ENCODE measurements at places on chromosomes 1 and 21.

DNA sequence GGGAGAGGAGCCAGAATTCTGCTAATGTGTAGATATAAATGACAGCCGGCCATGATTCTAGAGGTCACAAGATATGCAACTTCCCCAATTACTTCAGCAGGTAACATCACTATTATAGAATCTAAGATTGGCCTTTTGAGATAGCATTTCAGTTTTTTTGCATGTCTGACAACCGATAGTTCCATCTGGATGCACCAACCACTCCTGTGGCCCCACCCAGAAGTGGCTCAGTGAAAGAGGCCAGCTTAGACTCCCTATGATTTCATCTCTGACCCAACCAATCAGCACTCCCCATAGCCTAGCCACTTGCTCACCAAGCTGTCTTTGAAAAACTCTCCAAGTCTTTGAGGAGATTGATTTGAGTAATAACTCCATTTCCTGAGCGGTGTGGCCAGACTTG, 30.3 kb upstream of the NUF2 start:
- DNase-seq, result no peak

DNA sequence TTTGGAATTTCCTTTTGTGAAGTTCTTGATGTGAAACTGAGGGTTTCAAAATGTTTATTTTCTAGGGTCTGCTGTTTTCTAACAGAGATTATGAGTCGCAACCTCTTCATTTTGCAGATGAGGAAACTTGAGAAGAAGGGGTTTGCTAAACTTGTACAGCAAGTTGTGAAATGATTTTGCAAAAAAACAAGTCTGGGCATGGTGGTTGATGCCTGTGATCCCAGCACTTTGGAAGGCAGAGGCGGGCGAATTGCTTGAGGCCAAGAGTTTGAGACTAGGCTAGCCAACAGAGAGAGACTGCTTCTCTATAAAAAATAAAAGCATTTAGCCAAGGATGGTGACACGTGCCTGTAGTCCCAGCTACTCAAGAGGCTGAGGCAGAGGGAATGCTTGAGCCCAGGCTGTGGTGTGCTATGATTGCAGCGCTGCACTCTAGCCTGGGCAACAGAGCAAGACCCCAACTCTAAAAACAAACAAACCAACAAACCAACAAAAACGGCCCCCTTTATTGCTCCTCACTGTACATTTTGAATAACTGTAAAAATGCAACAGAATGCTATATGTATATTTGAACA, 9.9 kb downstream of the TRIM67 start:
- DNase-seq, result no peak

- no peak for DNase-seq
Measured at GRCh38 chr21:34881421-34881820, 167.7 kb downstream of the RUNX1 start.

DNA sequence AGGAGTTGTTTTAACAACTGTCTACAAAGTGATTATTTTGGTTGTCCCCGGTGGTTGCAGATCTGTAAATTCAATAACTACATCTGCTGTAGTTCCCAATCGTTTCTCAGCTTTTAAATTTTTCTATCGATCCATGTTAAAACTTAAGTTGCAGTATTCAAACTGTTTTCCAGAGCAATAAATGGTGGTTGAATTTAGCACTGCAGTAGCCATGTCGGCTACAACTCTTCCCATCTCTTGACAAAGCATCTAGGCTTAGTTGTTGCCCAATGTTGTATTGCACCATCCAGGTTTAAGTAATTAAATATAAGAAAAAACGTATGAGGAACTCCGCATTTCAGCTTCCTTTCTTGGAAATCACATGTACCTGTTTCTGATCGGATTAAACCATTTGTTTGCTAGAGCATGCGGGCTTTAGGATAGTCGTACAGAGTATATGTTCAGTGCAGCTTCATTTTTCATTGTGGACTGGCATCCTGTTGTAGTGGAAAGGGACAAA, 996 bp downstream of the CNIH4 start:
- DNase-seq, result no peak

GRCh38 chr1:194485432-194485831, 1299.0 kb upstream of the B3GALT2 start:
- no peak for DNase-seq

DNA sequence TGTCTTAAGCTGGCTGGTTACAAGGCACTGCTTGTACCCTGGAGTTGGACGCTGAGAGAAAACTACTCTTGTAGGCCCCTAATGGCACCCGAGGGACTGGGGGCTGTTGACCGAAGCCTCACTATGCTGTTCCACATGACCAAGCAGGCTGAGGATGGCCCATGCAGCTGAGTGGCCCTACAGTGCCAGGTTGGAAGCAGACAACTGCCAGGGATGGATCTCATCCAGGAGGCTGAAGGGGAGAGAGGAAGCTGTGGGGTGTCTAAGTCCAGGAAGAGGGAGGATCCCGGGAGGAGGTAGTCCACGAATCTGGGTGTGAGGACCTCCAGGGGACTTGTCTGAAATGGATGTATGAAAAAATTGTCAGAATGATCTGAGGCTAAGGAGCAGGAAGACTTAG, 45.8 kb downstream of the FOXD2 start:
- no peak for DNase-seq

- DNase-seq, result no peak
Measured at GRCh38 chr1:206931709-206932108, 10.0 kb upstream of the FCMR start.

- no peak for DNase-seq
Measured at GRCh38 chr1:240522122-240522822, 89.7 kb downstream of the GREM2 start.

GRCh38 chr1:228430243-228430642, 13.6 kb upstream of the TRIM17 start:
- DNase-seq, result no peak

- DNase-seq, result no peak
Measured at GRCh38 chr1:53376742-53377437, 49.0 kb upstream of the LRP8 start.

DNA sequence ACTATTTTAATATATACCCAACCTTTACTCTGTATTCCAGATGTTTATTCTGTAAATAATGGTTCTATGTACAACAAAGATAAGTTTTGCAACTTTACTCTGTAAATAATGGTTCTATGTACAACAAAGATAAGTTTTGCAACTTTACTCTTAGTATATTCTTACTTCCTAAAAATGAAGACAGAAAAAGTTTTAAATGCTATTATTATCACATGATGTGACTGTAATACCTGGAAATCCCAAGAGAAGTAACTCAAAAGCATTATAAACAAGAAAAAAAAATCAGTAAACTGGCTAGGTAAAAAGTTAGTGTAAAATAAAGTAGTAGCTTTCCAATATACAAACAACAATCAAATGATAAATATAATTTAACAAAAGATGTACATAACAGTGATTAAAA, 18.5 kb upstream of the EXO1 start:
- no peak for DNase-seq

DNA sequence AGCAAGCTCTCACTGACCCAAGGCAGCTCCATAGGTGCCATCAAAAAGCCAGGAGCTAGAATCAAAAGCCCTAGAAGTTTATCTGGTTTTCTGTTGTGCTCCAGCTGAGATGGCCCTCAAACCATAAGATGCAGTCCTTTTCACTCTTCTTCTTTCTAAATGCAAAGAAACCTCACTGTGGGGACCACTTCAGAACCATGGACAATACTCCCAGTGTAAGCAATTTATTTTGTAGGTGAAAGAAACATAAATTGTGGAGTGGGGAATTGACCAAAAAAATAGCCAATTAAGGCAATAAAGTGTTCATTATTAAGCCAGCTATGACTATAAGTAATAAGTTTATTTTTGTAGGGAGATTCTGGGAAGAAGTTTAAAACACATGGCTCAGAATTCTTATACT, 1399.9 kb downstream of the PLA2G4A start:
- no peak for DNase-seq

- no peak for DNase-seq
Measured at GRCh38 chr1:62012836-62013235, 181.8 kb upstream of the L1TD1 start.

DNA sequence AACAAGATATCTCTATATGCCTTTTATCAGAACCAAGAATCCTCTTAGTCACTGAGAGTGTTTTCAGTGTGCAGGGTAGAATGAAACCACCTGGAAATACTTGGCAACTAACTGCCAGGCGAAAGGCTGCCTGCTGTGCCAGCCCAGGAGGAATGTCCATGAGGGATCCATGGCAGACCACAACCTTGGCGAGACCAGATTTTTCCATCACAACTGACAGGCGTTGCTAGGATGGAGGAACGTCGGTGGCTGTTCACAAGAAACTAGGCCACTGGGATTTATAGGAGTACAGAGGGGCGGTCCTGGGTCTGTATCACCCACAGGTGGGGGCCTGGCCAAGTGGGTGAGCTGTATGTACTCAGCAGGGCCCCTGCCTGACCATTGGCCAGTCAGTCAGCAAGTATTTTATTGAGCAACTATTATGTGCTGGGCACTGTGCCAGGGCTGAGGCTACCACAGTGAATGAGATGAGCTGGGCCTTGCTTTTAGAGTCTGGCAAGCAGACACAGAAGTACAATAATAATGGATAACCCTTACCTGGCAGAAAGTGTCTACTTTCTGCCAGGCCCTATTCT, 199.4 kb downstream of the FOXD2 start:
- no peak for DNase-seq

- DNase-seq, result no peak
Measured at GRCh38 chr1:98947071-98947470, 57.6 kb downstream of the PLPPR5 start.

GRCh38 chr1:81899214-81899821, 98.6 kb downstream of the ADGRL2 start:
- no peak for DNase-seq

- DNase-seq, result no peak
Measured at GRCh38 chr1:225875044-225875815, 7.0 kb downstream of the TMEM63A start.

- DNase-seq, result no peak
Measured at GRCh38 chr1:177571485-177572076, 398.3 kb downstream of the SEC16B start.

DNA sequence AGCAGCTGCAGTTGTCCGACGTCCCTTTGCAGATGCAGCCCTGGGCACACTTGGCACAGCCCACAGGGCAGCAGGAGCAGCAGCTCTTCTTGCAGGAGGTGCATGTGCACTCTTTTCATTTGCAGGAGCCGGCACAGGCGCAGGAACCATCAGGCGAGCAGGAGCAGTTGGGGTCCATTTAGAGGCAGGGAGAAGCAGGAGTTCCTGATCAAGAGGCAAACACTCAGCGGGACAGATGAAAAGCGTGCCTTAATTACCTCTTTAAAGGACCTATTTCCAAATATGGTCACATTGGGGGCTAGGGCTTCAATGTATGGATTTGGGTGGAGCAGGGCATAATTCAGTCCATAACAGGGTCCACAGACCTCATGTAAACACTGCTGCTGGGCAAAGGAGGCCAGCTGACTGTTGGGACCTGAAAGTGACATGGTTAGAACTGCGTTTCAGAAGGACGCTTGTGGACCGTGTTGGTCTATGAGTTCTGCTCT, 4.3 kb upstream of the CPLANE2 start:
- no peak for DNase-seq

DNA sequence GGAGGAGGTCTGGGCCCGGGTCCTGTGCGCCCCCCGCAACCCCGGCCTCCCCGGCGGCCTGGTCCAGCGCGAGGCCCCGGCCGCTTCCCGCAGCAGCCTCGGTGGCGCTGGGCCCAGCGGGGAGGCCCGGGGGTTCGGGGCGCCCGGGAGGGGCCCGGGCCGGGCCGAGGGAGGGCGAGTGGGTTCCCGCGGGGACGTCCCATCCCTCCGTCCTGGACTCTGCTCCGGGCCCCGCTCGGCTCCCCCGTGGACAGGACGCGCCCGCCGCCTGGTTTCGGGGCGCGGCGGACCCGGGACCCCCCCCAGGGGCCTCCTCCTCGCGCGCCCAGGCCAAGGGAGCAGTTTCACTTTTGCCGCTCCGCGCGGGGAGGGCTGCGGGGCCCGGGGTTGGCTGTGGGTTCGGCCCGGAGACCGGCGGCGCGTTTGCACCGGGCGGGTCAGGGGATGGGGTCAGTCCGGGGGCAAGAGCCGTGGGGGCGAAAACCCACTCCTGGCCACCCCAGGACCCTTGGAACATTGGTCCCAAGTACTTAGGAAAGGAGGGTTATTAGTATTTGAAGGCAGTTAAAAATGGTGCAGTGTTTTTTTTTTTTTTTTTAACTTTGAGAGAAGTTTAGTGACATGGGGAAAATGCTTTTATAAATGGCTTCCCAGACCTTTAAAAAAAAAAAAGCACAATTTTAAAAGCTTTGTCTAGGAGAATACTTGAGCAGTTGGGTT, 677 bp downstream of the AGPAT3 start:
- peak; percentile 43 for DNase-seq

DNA sequence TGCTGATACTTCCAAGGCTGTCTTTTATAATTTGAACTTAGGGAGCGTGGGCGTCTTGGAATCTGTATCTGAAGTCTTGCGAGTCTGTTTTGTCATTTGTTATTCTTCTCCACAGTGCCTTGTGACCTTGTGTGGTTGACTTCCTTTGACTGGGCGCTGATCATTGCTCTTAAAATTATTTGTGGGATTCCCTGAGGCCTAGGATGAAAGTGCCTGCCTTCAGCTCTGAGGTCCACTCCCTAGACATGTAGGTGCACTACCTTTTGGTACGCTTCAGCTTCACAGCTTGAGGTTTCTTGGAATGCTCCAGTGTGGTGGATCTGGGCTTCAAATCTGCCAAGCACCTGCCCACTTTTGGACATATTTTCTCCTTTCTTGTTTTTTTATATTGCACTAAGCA, 50.2 kb upstream of the IGSF5 start:
- DNase-seq, result no peak

- DNase-seq, result no peak
Measured at GRCh38 chr1:30327370-30328099, 395.9 kb downstream of the MATN1 start.

- no peak for DNase-seq
Measured at GRCh38 chr1:208090388-208091301, 153.5 kb downstream of the PLXNA2 start.

DNA sequence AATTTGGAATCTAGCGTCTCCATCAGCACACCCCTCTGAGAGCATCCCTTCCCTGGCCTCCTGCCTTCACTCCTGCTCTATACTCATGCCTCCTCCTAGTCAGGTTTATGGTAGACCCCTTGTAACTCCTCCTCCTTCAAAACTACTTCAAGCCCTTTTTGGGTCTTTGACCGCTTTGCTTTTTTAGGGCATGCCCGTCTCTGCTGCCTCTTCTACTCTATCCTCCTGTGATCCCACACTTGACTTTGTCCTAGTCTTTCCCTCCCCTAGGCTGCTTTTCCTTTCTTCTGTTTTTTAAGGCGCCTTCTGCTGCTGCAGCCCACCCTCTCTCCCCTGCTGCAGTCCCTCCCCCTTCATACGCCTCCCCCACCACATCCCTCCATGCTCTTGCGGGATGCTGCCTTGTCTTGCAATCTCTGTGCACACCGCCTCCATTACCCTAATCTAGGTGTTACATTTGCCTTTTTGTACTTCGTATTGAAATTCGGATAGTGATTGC, 1.5 kb downstream of the SNX27 start:
- DNase-seq, result no peak

GRCh38 chr1:155598842-155599331, 11.1 kb upstream of the MSTO1 start:
- no peak for DNase-seq

- DNase-seq, result no peak
Measured at GRCh38 chr1:236484310-236484971, 39.3 kb upstream of the LGALS8 start.

GRCh38 chr21:35095859-35096291, 46.8 kb upstream of the RUNX1 start:
- no peak for DNase-seq

- DNase-seq, result no peak
Measured at GRCh38 chr1:172940174-172940855, 110.4 kb downstream of the TNFSF18 start.
